ENCODE measurements at places on chromosomes 16 and 17. TPM values are rescaled to one million over a fixed set of nuclear protein-coding genes. Genes with fewer than 3 reads are reported as not detected.

CARD14 gene
- total RNA-seq = not detected

ANKRD13B gene
- total RNA-seq = 29.6 TPM

CCL1 gene
- total RNA-seq = not detected

DNA sequence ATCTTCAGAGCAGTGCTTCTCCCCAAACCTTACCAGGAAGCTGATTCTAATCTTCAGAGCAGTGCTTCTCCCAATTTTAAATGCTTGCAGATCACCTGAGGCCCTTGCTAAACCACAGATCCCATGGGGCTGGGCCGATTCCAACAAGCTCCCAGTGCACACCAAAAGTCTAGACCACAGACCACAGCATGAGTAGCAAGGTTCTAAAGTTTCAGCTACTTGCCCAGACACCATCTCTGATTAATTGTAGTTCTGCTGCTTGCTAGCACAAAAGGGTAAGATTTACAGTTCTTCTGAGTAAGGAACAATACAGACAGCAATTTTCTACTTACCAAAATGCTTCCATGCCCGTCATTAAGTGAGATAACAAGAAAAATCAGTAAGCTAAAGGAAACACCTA, 12.2 kb downstream of the CLEC3A start:
- peak; percentile 2 for DNase-seq

DNA sequence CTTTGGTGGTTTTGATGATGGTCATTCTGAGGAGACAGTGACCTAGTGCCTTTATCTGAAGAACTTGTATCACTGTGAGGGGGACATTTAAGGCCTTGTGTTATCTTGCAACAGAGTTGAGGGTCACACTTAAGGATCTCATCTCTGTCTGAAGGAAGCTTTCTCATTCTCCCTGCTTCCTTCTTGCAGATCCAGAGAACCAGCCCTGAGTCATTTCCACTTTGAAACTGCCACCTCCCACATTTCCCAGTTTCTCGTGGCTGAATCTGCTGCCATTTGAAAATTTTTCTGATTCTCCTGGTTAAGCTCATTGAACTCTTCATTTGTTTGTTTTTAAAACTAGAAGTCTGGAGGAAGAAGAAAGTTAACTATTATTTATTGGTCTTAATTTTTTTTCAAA, 190.2 kb upstream of the CDH11 start:
- no peak for DNase-seq

- DNase-seq = no peak
Observed at GRCh38 chr17:4551141-4551540, 4.0 kb downstream of the MYBBP1A start.

All from G401 (cell line).